ENCODE measurements at places on chromosomes 5 and 9.

GRCh38 chr9:21443849-21444625, 3.8 kb downstream of the IFNA1 start:
- DNase-seq: no peak

DNA sequence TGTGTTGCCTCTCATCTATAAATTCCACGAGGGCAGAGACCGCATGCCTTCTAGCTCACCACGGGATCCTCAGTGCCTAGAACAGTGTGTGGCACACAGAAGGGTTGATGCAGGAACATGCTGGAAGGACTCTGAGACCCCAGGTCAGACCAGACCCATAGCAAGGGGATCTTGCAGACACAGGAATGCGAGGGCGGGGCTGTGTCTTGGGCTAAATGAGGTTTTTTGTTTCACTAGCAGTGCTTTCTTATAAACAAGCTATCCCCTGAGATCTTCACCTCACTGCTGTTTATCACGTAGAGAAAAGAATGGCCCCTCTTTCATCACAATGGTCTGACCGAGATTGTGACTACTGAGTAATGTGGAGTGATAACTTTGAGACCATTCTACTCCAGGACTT, 122.4 kb downstream of the IRX2 start:
- DNase-seq: no peak

DNA sequence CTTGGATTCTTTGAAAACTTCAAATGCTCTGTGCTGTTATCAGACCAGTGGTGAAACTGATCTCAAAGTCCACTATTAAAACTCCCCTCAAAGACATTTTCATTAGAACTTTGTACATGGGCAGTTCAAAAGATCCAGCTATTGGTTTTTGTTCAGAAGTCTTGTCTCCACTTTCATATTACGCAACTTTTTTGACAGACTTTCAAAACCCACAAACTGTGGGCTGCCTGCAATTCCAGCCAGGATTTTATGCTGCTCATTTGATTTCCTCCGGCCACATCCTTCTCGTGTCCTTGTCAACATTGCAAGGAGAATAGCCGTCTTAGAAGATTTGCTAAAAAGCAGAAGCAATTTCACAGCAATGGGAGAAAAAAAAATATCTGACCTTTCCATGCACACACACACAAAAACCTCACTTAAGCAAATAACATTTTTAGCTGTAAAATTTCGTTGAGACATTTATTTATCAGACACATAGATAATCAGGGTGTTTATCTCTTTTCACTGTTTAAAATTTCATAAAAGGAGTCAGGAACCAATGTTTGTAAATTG, 1990.5 kb downstream of the MAT2B start:
- no peak for DNase-seq

GRCh38 chr5:10138395-10139057, 111.2 kb downstream of the ATPSCKMT start:
- DNase-seq: no peak

DNA sequence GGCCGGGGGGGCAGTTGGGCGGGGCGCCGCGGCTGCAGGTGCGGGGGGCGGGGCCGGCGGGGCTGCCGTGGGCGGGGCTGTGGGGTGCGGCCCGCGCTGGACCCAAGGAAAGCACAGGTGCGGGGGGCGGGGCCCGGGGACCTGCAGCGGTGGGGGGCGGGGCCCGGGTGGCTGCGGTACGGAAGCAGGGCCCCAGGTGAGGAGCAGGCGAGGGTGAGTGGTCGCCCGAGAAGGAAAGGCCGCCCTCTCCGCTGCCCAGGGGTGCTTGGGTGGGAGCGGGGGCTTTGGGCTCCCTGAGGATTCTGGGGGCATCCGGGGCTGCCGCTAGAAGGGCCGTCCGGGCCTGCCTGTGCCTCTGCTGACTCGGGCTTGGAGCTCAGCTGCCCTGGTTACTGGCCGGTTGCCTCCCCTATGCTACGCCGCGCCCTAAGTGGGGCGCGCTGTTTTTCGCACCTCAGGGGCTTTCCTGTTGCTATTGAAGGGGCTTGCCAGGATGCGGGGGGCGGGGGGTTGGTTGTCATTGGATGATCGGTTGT, 767 bp downstream of the RALGPS1 start:
- DNase-seq: peak; percentile 77

GRCh38 chr9:136238342-136238732, 7.3 kb downstream of the QSOX2 start:
- DNase-seq: no peak

DNA sequence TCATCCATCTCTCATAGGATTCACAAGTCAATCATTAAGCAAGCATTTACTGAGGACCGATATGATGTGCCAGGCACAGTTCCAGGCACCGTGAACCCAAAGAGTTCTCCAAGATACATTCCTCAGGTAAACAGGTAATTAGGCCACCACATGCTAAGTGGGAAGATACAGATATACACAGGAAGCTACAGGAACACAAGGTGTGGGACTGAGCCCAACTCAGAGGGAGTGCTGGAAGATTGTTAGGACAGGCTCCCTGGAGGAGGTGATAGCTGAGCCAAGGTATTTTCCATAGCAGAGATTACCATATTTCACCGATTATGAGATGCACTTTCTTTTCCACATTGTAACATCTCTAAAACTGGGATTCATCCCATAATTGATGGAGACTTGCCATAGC, 31.4 kb upstream of the RAI14 start:
- no peak for DNase-seq

- DNase-seq: no peak
Observed at GRCh38 chr9:1910269-1910811, 104.8 kb upstream of the SMARCA2 start.

DNA sequence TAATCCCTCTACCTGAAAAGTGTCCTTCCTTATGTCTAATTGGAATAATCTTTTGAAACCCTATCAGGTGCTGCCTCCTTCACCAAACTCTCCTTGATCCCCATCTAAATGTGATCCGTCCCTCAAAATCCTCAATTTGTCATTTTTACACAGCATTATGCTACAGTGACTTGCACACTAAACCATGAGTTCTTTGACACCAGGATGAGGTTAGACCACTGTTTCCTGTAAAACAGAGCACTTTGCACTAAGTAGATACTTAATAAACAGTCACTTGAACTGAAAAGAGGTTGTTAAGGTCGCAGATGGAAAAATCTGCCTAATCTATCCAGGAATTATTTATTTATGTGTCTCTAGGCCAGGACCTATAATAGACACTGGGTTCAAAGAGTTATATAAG, 44.2 kb upstream of the TLX3 start:
- no peak for DNase-seq

- DNase-seq: no peak
Observed at GRCh38 chr9:16003785-16004184, 450.9 kb downstream of the CCDC171 start.

DNA sequence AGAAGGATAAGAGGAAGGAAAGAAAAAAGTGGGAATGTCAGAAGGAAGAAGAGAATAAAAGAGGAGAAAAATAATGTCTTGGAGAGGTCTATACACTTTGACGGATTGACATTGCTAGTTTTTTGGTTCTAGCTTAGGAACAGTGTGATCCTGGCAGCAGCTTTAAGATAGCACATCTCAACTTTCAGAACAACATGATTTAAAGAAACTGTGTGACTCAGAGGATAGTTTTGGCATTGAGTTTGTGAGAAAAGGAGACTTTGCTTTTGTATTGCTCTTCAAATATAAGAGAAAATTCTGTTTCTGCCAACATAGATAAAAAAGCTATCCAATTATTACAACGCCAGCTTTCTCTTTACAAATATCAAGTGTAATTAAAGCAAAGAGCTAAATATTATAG, 260.7 kb upstream of the ARRDC3 start:
- no peak for DNase-seq

- no peak for DNase-seq
Observed at GRCh38 chr9:36031774-36032555, 4.7 kb upstream of the RECK start.

GRCh38 chr9:127384016-127384730, 12.8 kb upstream of the SLC2A8 start:
- no peak for DNase-seq

DNA sequence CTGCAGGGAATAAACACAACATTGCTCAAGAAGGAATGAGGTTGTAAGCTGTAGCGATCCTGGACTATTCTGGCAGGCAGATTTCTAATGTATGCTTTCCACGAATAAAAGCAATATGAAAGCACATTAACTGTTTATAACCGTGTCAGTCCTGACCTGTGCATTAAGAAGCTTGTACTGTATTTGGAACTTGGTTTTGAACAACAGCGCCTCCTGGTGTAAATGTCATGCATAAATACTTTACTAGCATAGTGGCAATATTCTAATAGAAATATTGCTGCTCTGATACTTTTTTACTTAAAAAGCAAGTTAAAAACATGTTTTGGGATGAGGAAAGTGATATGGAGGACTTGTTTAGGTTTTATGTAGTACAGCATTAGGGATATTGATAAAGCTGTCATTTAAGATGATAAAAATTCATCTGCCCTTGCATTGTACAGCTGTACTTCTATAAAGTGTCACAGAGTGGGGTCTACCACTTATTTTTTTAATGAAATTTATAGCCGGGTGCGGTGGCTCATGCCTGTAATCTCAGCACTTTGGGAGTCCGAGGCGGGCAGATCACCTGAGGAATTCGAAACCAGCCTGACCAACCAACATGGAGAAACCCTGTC, 70.7 kb upstream of the GNE start:
- peak; percentile 61 for DNase-seq

DNA sequence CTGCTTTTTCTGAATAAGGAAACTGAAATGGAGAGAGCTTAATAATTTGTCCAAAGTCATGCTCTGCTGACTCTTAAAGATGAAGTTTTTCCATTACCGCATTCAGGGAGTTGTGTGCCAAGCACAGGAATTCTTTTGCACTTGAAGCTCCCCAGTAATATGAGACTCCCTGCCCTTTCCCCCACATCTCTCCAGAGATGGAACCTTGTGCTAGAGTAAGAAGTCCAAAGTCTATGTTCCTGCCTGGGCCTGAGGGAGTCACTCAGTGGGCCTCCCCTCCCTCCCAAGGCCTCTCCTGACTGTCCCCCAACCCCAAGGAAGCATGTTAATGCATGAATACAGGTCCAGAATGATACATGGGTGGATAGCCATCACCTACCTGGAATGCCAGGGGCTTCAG, 173.3 kb upstream of the SEMA6A start:
- DNase-seq: peak; percentile 34

DNA sequence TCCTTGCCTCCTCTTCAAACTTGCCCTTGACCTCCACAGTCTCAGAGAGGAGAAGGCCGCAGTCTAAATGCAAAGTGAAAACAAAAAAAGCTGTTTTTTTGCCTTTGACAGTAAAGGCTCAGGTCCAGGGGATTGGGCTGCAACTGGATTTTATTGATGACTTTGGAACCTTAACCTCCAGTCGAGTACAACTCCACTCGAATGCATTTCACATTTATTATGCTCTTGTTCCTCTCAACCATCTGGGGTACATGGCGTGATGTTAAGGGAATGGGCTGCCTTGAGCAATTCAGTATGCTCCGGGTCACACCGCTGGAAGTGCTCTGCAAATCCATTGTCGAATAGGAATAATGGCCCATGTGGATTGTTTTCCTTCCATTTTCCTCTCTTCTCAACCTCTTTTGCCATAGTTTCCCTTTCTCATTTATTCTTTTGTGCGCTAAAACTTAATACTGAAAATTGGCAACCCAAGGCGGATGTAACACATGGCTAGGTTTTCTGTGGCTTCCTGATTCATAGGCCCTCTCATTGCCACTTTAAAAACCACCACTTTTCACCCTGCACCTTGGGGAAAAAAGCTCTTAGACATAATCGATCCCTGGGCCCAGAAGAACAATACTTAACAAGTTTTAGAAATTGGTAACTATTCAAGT, 34.3 kb downstream of the ITK start:
- DNase-seq: no peak

- DNase-seq: no peak
Observed at GRCh38 chr5:173733021-173733420, 116.6 kb upstream of the BOD1 start.

- no peak for DNase-seq
Observed at GRCh38 chr5:122153774-122154173, 24.4 kb downstream of the ZNF474 start.

DNA sequence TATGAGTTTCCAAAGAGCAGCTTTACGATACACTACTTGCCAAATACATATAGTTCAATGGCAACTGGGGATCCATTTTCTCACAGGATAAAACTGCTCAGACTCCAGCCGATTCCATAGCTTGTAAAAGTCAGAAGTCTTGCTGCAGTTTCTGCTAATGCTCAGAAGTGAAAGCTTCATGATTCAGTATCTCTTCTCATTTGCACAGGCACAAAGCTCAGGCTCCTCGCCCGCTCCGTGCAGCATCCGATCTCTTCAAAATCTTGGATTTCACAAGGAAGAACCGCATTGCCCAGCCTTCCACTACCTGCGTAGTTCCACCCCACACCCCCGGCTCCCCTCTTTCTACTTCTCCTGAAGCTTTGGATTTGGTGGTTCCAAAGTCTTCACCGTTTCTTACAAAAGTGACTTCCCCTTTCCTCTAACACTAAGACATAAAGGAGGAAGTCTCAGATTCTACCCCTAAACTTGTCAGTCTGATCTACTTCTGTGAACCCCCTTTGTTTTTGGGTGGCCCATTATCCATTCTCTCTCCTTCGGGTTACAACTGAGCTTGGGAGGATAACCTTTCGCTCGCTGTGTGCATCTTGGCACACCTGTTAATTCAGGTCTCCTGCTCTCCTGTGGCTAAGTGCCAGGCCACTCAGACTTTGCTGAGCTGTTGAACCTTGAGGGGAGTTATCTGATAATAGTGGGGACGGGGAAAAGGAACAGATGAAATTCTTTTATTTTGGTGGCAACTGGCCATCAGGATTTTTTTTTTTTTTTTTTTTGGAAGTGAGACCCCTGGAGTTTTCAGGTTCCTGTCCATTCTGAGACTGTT, 194.1 kb downstream of the GNA14 start:
- DNase-seq: no peak

- DNase-seq: no peak
Observed at GRCh38 chr5:106454651-106455415, 1215.9 kb downstream of the EFNA5 start.

DNA sequence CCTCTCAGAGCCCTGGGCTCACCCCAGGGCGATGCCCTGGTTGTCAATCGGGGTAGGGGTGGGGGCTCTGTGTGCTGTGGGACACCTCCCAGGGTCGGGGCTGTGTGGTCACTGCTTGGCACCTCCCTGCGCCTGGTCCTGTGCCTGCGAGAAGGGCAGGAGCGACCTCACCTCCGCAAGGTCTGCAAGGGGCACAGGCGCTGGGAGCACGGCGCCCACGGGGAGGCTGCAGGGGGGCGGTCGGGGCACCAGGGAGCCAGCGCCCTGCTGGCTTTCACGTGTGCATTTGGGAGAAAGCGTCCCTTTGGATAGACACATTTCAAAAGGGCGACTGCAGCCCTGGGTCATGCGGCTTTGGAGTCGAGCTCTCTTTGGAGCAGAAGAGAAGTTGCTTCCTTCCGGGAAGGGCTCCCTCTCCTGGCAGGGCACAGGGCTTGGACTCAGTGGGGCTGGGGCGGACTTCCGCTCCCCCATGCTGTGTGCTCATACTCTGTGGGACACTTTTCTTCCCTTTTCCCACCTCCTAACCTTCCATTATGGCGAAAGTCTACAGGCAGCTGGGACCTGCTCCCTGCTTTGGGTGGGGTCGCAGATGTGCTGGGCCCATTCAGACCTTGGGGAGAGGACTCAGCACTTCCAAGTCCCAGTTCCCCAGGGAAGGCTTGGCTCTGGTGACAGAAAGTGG, 52.9 kb upstream of the SLC28A3 start:
- DNase-seq: no peak

GRCh38 chr5:168153263-168153875, 138.1 kb upstream of the WWC1 start:
- no peak for DNase-seq

All from mucosa of gallbladder (tissue), 1 donor.